Activated T-cell treated with anti-CD3 and anti-CD28 coated beads, Interleukin-2, amount 50 U/mL, for 72 hours (primary cell): ENCODE measurements at places on chromosomes 11 and 22. TPM values are rescaled to one million over a fixed set of nuclear protein-coding genes. Genes with fewer than 3 reads are reported as not detected.

DNA sequence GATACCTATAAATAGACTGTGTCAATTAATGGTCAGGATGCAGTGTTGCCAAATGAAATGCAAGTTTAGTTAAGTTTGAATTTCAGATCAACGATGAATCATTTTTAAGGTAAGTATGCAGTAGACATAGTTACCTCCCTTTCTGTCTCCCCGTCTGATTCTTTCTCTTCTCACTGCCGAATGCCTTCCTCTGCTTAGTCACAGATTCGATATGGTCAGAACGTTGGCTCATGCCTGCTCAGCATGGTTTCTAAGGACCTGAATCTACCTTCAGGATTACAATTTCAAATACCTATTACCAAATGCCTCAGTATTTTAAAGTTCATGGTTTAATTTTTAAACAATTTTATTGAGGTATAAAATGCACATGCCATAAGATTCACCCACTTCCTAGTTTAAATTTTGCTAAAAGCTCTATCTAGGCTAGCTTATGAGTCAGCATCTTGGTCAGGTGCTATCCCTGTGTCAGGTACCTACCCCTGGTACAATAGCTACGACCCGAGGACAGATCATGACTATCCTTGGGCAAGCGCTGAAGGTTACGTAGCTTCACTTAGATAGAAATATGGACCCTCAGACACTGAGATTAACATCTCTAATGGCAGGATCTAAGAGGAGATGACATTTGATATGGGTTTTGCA is 78.2 kb upstream of the SPON1 start:
- no peak for DNase-seq

- no peak for DNase-seq
Observed at GRCh38 chr11:30991802-30992512, 377.6 kb downstream of the DCDC1 start.

WNT11 gene
- 0.12 TPM for total RNA-seq

DNA sequence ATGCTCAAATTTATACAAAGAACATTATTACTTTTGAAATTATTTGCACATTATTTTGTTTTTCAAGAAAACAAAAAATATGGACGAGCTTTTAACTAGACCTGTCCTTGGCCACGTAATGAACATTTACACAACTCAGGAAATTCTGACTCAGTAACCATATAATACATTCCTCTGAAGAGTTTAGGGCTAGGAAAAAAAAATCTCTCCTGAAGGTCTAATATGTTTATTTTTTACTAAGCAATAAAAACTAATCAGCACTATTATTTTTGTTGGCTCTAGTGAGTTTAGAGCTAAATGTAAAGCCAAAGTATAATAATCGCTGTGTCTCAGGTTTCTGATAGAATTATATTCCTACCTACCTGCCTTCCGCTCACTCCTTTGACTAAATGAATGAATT is 187.5 kb downstream of the SWAP70 start:
- no peak for DNase-seq

DNA sequence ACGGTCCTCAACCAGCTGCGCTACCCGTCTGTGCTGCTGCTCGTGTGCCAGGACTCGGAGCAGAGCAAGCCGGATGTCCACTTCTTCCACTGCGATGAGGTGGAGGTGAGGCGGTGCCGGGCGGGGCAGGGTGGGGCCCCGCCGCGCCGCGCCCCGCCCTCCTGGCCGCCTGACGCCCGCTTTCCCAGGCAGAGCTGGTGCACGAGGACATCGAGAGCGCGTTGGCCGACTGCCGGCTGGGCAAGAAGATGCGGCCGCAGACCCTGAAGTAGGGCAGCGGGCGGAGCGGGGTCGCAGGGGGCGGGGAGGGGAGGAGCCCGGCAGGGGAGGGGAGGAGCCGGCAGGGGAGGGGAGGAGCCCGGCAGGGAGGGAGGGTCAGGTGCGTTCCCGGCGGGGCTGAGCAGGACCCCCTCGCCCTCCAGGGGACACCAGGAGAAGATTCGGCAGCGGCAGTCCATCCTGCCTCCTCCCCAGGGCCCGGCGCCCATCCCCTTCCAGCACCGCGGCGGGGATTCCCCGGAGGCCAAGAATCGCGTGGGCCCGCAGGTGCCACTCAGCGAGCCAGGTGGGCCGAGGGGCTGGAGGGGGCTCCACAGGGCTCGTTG is 14.7 kb downstream of the EPS8L2 start:
- no peak for DNase-seq

CCDC89 gene
- total RNA-seq: 0.22 TPM

GRCh38 chr11:61486779-61487178 is 21.8 kb upstream of the LRRC10B start:
- DNase-seq: no peak

DNA sequence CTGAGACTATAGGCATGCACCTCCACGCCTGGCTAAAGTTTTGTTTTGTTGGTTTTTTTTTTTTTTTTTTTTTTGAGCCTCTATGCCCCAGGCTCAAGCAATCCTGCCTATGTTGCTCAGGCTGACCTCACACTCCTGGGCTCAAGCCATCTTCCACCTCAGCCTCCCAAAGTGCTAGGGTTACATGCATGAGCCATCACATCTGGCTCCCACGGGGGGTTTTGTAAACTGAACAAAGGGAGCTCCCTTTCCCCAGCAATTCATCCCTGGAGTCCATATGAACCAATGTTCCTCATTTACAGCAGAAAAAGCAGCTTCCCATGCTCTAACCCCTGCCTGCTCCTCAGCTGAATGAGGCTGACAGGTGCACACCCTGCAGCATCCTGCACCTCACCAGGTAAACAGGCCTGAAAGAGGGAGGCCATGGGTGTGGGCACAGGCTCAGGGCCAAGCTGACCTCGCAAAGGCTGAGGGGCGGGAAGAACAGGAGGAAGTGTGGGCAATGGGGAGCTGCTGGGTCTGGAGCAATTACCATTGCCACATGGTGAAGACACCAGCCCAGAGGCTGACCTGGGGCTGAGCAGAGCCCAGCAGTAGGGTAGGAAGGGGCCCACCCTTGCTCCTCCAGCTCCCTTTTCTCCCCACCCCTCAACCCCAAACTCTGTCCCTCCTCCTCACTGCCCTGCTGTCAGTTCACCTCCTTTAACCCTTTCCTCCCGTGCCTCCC is 58.2 kb downstream of the RBX1 start:
- no peak for DNase-seq

GRCh38 chr11:87437133-87437843 is 399.6 kb downstream of the TMEM135 start:
- DNase-seq: no peak

DNA sequence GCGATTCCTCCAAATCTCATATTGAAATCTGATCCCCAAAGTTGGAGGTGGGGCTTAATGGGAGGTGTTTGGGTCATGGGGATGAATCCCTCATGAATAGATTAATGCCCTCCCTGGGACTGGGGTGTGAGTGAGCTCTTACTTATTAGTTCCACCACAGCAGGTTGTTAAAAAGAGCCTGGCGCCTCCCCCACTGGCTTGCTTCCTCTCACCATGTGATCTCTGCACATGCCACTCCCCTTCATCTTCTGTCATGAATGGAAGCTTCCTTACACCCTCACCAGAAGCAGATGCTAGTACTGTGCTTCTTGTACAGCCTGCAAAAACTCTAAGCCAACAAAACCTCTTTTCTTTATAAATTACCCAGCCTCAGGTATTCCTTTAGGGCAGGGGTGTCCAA is 8.8 kb downstream of the RRAS2 start:
- no peak for DNase-seq

GRCh38 chr11:765025-765801 is 12.1 kb downstream of the GATD1 start:
- DNase-seq: peak; percentile 66

DNA sequence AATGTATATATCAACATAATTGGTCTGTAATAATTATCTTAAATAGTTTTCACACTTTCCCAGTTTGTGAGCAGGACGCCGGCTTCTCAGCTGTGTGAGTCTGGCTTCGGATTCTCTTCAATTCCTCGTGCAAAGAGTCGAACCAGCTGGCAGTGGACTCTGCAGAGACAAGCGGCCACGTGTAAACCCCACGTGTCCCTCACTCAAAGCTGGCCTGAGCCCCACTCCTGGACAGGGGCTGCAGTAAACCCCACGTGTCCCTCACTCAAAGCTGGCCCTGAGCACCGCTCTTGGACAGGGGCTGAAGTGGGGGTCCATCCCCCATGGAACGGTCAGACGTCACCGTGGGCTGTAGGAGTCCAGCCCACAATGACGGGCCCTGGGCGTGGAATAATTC is 51.0 kb downstream of the CERK start:
- DNase-seq: no peak

SYTL2 gene
- total RNA-seq: 34.4 TPM

DNA sequence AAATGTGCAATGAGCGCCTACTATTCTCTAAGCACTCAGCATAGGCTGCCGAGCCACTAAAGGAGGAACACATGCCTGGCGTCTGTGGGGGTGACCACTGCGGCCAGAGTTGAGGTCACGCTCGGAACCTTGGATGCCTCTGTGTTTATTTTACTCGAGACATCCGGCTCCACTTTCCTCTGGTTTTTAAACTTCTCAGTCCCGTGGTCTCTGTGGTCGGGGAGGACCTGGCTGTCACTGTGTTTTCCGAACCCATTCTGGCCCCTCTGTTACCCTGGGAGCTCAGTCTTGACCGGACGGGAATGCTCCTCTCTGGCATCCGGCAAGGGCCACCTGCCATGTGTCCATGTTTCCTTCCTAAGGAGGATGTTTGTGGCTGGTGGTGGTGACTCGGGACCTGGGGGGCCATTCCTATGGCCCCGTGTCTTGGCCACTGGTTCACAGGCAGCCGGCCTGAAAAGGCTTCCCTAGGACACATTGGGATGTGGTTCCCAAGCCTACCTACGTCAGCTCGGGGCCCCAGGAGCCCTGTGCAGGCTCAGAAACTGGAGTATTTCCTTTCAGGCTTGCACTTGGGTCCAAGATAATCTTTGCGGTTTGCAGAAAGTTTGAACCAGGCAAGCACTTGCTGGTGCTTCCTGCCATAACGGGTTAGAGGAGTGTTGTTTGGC is 46.7 kb upstream of the PARVG start:
- DNase-seq: no peak

HPX gene
- 1.6 TPM for total RNA-seq

DNA sequence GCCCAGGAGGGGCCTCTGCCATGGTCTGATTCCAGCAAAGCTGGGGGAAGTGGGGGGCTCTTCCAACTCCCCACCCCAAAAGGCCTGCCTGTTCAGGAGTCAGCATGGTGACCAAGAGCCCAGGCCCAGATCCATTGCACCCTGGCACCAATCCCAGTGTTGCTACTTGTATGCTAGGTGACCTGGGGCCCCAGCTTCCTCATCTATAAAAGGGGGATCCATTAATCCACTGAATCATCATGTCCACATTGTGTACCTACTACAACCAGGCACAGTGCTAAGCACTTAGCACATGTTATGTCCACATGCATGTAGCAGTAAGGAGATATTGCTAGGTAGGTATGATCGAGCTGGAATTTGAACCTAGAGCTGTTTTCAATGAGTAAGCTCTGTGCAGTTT is 2.0 kb downstream of the SYT12 start:
- DNase-seq: no peak

GRCh38 chr22:43483266-43483665 is 71.5 kb downstream of the MPPED1 start:
- DNase-seq: no peak

OR56A1 gene
- total RNA-seq: not detected

SUSD2 gene
- total RNA-seq: 0.55 TPM

DNA sequence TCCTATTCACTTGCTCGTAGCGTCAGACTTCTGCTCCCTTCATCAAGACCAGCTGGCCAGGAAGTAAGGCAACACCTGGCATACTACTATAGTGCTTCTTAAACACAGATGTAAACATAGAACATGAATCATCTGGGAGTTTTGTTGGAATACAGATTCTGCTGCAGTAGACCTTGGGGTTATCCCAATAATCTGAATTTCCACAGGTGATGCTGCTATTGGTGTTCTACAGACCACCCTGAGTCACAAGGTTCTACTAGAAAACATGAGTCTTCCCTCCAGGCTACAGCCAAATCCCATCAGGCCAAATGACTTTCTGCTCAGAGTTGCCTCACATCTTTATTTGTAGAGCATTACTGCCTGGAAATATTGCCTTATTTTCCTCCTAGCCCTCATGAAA is 175.2 kb downstream of the NELL1 start:
- no peak for DNase-seq

GRCh38 chr11:114295676-114296604 is at the start of gene NNMT:
TSS of gene NNMT (plus strand) at chr11:114296399. CDS start at chr11:114296557, 158 bp downstream.
- no peak for DNase-seq

DNA sequence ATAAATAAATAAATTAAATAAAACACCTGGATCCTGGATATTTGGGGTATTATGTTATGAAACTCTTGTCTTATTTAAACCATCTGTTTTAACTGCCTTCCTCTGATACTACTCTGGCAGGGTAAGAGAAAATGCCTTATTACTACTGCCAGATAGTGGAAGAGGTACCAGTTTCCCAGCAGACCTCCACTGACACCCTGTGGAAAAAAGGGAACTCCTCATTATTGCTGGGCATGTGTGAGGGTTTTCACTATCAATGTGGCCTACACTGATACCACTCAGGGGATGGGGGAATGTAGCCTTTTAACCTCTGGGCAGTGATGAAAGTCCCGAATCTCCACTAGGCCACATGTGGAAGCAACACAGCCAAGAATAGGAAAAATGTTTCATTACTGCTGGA is 121.0 kb downstream of the LUZP2 start:
- DNase-seq: no peak

DNA sequence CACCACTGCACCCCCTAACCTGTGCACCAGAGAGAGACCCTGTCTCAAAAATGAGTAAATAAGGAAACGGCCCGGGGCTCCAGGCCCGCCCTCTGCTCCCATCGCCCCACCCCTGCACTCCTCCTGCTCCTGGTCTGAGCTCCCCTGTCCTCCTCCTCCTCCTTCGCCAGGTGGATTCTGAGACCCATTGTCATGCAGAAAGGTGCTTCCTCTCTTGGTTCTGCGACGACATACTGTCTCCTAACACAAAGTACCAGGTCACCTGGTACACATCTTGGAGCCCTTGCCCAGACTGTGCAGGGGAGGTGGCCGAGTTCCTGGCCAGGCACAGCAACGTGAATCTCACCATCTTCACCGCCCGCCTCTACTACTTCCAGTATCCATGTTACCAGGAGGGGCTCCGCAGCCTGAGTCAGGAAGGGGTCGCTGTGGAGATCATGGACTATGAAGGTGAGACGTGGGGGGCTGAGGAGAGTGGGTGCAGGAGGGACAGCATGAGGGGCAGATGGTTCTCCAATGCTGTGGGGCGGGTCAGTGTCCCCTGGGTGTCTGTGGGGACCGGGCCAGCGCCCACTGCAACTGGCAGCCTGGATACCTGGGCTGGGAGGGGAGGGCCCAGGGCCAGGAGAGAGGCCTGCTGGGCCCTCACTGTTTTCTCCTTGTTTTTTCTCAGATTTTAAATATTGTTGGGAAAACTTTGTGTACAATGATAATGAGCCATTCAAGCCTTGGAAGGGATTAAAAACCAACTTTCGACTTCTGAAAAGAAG is 3.1 kb upstream of the APOBEC3D start:
- DNase-seq: no peak

DNA sequence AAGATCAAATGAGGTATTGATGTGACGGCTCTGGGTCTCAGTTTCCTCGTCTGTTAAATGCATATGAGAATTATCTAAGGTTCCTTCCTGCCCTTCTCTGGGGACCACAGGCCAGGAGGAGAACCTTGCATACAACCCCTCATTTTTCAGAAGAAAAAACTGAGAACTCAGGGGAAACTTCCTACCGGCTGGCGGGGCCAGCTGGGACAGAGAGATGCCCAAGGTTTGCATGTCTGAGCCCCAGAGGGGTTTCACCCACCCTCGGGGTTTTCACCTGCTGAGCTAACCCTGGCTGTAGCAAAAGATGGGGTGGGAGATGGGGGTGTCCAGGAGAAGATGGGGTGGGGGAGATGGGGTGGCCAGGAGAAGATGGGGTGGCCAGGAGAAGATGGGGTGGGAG is 4.3 kb downstream of the TNFRSF13C start:
- DNase-seq: no peak

- DNase-seq: peak; percentile 80
Observed at GRCh38 chr22:38051900-38052862, 5.0 kb upstream of the PICK1 start.
